ENCODE measurements at places on chromosomes 4 and X.

- DNase-seq, result no peak
These were observed 54.5 kb downstream of the CAMK2D start for GRCh38 chr4:113707048-113707447.

DNA sequence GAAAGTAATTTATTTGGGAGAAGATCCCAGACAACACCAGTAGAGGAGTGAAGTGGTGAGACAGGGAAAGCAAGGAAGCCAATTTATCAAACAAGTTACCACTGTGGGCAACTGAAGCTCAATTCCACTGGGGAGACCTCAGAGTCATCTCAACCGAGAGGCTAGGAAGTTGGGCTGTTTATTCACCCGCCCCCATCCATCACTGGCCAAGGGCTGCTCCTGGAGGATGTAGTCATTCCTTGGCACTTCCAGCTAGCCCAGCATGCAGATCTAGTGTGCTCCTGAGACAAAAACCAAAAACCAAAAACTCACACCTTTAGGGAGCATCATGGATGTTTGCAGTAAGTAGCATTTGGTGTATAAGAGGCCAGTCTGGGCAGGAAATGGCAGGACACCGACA, 47.0 kb downstream of the RAI2 start:
- DNase-seq, result no peak

DNA sequence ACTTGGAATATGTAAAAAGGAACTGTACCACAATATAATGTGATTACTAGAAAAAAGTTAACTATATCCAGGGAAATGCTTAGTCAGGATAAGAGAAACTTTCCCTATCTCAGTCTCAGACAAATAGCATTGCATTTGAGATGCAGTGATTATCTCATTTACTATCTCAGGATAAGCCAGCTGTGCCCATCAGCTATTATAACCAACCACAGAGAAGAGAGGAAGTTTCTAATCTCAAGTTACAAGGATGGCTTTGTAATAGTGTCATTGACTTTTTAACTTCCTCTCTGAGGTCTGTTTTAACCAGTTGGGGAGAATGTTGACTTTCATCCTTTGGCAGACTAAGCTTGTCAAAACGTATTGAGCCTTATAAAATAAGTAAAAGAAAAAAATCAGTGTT, 56.5 kb downstream of the SNX25 start:
- no peak for DNase-seq

DNA sequence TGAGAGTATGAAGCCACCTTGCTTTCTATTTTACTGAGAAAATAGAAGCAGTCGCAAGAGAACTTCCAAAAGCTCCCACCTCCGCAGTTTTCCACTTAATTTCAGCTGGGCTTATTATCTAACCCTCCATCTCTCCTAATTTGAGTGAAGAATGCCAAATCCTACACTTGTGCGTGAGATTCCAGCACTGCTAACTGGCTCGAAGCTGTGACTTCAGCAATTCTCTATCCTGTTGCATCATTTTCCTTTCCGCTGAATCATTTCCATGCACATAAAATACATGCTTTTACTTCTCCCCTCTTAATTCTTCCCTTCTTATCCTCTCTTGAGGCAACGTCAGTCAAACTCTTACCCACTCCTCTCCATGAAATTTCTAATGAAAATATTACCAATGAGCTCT, 189.5 kb downstream of the GASK1B start:
- DNase-seq, result no peak

DNA sequence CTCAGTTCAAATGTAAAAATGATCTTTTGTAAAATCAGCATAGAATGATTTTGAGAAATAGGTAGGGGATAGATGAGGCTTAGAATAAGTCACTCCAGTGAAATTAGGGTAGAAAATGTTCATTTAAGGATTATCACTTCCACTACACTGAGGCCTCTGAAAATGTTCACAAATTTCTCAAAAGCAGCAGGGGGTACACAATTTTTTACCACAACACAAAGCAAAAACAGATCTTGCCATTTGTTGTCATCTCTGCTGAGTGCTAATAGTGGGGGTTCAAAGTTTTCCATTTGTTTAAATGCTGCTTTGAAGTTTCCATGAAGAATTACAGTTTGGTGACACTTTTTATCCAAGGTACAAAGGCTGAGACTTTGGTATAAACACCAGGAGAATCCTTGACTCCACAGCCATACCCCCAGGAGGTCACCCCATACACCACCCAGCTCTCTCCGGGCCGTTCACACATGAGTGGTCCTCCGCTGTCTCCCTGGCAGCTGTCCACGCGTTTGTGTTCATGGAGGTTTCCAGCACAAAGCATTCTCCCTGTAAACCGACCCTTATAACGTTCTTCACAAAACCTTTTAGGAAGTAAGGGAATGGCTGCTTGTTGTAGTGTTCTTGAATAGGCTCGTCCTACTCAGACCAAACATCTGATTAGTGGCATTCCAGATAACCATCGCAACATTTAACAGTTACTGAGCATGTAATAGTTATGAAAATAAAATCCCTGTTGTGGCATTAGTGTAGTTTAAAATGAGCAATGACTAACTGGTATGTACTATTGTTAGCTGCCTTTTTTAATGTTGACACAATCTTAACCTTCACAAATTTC, 71.0 kb downstream of the PRSS12 start:
- no peak for DNase-seq

DNA sequence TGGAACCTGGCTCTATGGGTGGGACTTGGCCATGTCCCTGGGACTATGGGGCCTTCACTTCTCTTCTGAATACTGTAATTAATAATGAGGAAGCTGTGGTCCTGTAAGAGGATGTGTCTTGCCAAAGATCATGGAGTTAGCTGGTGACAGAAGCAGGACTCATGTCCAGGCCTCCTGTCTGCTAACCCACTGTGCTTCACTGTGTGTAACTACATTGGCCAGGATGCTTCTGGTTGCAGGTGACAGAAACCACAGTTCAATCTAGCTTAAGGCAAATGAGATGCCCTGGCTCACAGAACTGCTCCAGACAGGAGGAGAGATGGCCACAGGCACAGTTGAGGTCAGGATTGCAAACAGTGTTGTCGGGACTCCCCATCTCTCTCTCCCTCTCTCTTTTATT, 3.1 kb downstream of the MTMR1 start:
- no peak for DNase-seq

- no peak for DNase-seq
These were observed 101.2 kb downstream of the ARSF start for GRCh38 chrX:3142259-3143042.

DNA sequence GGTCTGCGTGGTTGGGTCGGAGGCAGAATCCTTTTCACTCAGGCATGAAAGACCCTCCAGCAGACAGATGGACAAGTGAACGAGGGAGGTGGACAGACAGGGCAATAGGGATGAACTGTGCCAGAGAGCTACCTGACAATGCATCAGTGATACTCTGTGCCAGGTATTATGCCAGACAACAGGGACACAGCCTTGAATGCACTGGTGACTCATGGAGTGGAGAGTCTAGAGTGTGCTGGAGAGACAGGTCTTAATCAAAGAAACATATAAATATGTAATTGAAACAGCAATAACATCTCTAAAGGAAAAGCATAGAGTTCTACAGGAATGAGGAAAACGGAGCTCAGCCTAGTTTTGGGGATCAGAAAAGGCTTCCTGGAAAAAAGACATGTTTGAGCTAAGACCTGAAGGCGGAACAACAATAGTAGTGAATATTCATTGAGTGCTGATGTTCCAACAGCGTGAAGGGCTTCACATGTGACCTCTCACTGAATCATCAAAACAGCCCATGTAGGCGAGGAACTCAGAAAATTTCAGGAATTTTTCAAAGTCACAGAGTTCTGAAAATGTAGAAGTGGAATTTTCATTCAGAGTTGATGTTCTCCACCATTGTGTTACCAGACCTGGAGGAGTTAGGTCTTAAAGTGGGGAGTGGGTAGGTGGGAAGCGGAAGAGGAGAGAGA, 20.0 kb upstream of the FGFBP2 start:
- no peak for DNase-seq

- no peak for DNase-seq
These were observed 16.3 kb downstream of the PJA1 start for GRCh38 chrX:69148946-69149345.

DNA sequence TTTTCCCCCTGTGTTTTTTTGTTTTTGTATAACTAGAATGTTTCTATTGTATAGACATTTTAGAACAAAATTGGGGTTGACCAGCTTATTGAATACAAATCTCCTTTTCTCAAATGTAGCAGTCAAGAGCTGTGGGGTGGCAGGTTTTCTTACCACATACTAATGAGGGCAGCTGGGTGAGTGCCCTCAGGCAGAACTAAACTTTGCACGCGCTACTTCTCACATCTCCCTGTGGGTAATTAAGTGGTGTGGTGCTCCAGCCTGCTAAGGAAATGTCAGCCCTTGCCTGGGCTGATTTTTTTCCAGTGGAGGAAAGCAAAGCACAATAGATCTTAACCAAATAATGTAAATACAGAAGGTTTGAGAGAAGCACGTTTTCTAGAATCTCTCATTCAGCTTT, 717.6 kb upstream of the TENM3 start:
- no peak for DNase-seq

DNA sequence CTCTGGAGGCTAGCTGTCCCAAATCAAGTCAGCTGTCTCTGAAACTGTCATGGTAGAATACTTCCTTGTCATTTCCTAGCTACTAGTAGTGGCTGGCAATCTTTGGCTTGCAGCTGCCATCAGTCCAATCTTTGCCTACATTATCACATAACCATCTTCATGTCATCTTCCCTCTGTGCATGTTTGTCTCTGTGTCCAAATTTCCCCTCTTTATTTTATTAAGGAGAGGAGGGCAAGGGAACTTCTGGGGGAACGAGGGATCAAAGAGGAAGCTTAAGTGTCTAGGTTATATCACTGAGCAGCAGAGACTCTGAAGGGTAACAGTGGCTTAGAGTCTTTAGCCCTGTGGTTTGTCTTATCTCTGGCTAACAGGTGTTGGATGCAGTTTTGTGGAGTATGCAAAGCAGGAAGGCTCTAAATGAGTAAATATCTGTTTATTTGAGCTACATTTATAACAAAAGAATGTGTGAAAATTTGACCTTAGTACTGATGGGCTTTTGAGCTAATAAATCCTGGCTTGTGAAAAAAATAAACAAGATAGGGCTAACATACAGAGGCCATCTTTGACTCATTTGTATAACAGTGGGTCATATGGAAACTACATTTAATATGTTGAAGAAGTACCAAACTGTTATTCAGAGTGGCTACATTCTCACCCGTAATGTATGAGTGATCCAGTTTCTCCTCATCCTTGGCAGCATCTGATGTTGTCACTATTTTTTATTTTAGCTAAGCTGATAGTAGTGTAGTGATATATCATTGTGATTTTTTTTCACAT, 49.4 kb upstream of the ENOX2 start:
- DNase-seq, result no peak

DNA sequence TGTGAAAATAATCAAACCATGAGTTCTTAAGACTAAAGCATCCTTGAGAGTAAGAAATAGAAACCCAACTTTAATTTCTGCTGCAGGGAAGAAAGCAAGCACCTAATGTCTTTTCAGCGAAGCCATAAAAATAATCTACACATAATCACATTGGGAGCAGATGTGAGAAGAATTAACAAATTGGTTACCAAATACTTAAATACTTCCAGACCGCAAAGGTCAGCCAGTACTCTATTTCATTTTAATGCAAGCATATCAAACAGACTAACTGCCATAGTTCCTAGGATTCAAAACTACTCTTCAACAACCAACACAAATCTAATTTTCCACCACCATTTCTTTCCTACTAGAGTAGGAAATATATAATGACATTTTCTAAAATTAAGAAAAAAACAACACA, 144.8 kb upstream of the SLIT2 start:
- DNase-seq, result no peak

DNA sequence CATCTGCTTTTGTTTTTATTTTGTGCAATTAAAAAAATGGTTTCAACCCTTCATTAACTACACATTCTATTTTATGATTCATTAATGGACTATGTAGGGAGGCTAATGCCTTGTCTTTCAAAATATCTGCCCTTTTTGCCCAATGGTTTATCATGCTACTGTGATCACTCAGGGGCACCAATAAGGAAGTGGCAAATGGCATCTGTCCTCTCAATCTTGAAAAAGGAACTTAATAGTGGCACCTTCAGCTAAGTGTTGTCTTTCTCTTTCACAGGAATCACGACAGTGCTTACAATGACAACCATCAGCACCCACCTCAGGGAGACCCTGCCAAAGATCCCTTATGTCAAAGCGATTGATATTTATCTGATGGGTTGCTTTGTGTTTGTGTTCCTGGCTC, 57.1 kb downstream of the COMMD8 start:
- DNase-seq, result no peak

DNA sequence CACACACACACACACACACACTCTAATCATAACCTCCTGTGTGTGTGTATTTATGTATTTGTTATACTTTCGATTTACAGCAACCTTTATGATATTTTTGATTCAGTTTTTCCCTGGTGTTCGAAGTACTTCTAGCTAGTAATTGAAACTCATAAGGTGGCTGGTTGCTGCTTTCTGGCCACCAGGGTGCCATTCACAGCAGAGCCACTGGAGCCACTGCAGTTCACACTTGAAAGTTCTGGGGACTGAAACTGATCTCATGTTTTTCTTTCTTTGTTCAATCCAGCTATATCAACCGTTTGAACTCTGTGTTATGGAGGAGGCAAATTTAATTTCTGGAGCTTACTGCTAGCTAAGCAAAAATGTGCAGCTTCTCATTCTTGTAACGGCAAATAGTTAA, 419.4 kb downstream of the ADGRL3 start:
- DNase-seq, result no peak

GRCh38 chr4:148857973-148858534, 415.8 kb upstream of the NR3C2 start:
- no peak for DNase-seq

DNA sequence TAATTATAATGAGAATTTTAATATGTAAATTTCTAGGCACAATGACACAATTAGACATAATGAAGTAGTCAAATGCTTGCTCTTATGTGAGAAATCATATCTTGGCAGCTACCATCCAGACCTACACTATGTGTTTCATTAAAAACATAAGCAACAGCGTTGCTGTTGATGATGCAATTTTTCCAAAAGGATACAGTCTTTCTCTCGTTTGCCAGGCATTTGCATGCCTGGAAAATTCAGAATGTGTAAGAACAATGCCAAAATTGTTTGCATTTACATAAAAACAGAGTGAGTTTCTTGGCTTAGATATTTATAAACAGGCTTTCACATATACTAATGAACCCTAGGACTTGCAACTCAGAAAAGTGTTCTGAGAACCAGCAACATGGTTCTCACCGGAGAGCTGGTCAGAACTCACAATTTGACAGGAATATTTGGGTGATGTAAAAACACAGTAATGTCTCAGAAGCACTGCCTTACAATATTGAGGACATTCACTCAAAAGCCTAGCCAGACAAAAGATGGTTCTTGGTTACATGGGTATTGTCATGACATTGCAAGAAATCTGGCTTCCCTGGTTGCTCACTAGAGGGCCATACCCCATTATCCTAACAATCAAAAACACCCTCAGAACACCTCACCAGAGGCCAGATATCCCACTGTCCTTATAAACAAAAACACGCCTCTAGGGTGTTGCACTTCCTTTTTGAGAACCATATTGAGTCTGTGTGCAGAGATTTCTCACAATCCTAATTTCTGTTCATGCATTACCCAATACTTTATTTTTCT, 1029.0 kb upstream of the AGA start:
- no peak for DNase-seq

GRCh38 chrX:41779030-41779564, 55.1 kb downstream of the GPR82 start:
- no peak for DNase-seq

Data from iPS DF 19.7 (cell line).